ENCODE measurements at places on chromosomes 7 and 10. TPM values are rescaled to one million over a fixed set of nuclear protein-coding genes. Genes with fewer than 3 reads are reported as not detected.

The DMBT1 gene
- total RNA-seq = 0.33 TPM

The INSYN2A gene
- not detected for total RNA-seq

The ELN gene
- total RNA-seq = 29.6 TPM

The TAF3 gene
- total RNA-seq = 6.4 TPM

The TRIM74 gene
- total RNA-seq = not detected

The PTPRN2 gene
- 4.0 TPM for total RNA-seq

The FAM131B gene
- 0.22 TPM for total RNA-seq

The KCNH2 gene
- not detected for total RNA-seq

The C10orf67 gene
- not detected for total RNA-seq

The LOXL4 gene
- 15.2 TPM for total RNA-seq

The GJC3 gene
- 2.1 TPM for total RNA-seq

The DYNC1I1 gene
- 4.6 TPM for total RNA-seq

The IFIT1 gene
- total RNA-seq = 25.1 TPM

Measured in subcutaneous adipose tissue (tissue), 4 donors.